Keratinocyte (primary cell): ENCODE measurements at places on chromosomes 4 and X.

- DNase-seq = no peak
Measured at GRCh38 chr4:1249148-1249730, 309 bp upstream of the CTBP1 start.

- no peak for DNase-seq
Measured at GRCh38 chrX:56025872-56026571, 206.1 kb upstream of the KLF8 start.

- DNase-seq = no peak
Measured at GRCh38 chr4:176919631-176920030, 126.9 kb upstream of the VEGFC start.

- DNase-seq = no peak
Measured at GRCh38 chrX:6456196-6456595, 78.7 kb downstream of the VCX3A start.

GRCh38 chrX:118729042-118729652 lies 1.7 kb downstream of the IL13RA1 start:
- DNase-seq = no peak

- DNase-seq = no peak
Measured at GRCh38 chr4:175947117-175947722, 118.4 kb upstream of the WDR17 start.

- DNase-seq = no peak
Measured at GRCh38 chr4:148653681-148654080, 211.5 kb upstream of the NR3C2 start.

GRCh38 chr4:5267408-5267807 lies 216.1 kb downstream of the STK32B start:
- no peak for DNase-seq

DNA sequence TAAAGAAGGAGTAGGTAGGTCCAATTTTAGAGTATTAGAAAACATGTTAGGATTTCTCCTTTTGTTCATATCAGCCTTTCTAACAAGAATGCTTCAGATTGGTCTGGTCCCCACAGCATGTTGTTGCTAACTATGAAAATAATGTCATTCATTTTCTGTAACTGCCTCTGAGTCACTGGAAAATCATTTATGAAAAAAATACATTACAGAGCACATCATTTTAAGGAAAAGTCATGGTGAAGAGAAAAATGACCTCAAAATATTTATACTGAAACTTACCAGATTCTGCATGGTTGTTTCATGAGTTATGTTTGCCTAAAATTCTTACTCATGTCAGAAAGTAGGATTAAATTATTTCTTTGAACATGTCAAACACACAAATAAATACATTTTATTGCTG lies 35.2 kb downstream of the DTHD1 start:
- DNase-seq = no peak

- DNase-seq = no peak
Measured at GRCh38 chr4:82467471-82467870, 37.1 kb downstream of the ENOPH1 start.

GRCh38 chrX:119147486-119147885 lies 19.9 kb upstream of the KIAA1210 start:
- no peak for DNase-seq

DNA sequence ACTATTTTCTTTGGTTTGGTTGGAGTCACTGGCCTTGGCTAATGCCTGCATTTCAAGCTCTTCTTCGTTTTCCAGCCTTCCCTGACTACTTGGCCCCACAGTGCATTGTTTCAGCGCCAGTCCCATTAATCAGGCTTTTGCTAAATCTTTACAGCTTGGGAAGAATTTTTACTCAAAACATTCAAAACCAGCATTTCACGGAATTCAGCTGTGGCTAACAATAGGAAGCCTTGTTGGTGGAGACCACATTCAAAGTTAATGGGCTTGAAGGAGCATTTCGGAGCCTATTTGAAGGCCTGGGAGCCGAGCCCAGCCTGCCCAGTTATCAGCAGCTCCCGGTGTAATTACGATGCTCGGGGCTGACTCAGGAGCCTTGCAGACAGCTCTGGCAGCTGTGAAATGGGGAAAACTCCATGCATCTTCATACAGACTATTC lies 30.8 kb upstream of the VCX2 start:
- no peak for DNase-seq

DNA sequence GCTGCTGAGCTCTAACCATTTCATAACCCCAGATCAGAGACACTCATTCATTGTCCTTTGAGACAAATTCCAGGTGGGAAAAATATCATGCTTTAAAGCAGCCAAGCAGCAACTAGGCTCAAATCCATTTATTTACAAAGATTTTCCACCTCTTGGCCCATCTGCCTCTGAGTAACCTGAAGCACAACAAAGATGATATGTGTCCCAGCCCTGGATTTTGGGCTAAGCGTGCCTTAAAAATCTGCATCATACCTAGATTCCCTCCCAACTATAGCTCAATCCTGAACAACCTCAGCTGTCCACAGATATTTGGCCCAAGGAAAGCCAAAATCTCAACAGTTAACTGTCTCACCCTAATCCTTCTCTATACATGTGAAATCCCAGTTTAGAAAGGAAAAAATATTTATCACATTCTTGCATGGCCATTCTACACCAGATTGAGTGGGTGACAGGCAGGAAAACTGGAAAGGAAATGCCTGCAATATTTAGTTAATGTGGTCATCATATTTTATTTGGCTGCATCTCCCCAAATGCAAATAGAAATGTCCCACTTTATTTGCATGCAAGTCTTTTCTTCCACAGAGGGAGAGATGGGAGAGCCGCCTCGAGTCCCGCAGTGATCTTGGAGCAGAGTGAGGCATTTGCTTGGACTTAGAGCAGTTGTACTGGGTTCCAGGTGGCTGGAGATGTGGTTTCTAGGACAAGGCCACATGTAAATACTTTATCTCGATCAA lies 146.4 kb upstream of the EOLA2 start:
- no peak for DNase-seq

DNA sequence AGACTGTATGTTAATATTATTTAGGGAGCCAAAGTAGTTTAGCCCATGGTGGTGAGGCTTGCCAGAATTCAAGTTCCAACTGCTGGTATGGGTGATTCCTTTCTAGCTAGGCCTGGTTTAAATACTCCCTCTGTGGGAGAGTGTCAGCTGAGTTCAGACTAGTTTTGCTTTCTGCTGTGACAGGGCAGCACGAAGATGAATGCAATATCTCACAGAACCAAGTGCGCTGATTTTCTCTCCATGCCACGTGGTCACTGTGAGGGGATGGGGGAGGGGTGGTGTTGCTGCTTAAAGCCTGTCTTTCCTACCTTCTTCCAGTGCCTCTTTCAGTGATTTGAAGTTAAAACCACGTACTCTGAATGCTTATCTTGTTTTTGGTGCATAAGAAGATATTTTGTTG lies 445.7 kb upstream of the CXorf51B start:
- DNase-seq = no peak

- DNase-seq = no peak
Measured at GRCh38 chrX:37722595-37722994, 37.0 kb downstream of the XK start.

DNA sequence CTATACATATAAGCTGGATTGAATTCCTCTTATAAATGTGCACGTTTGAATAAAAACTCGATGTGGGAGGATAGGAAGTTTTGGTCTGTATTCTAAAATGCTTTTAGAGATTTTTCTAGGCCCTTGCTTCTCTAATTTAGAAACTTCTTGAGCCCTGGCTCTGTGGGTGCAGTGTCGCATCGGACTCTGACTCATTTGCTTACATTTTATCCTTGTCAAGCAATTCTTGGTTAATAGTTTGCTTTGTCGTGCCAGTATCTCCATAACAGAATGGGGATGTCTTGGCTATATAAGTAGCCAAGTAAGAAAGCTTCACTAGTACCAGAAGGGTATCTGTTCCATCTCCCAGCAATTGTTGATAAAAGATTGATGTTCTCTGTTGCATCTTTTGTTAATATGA lies 10.7 kb downstream of the SGMS2 start:
- DNase-seq = no peak

DNA sequence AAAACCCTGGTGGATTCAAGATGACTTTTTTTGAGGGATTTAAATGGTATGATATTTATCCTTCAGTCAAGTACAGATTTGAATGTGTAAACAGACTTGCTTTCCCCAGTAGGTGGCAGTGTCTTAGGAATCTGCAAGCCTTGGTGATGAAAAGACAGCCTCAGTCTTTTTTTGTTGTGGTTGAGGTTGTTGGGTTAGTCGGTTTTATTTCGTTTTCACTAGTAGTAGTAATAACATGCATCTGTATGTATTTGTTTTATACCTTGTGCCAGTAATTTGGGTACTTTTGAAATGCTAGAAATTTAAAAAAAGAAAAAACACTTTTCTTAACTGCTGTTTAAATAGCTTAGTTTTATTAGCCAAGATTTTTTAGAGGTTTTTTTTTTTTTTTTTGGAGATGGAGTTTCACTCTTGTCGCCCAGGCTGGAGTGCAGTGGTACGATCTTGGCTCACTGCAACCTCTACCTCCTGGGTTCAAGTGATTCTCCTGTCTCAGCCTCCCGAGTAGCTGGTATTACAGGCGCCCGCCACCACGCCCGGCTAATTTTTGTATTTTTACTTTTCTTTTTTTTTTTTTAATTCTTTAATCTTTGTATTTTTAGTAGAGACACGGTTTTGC lies 39.2 kb downstream of the COPS4 start:
- DNase-seq = peak; percentile 26

DNA sequence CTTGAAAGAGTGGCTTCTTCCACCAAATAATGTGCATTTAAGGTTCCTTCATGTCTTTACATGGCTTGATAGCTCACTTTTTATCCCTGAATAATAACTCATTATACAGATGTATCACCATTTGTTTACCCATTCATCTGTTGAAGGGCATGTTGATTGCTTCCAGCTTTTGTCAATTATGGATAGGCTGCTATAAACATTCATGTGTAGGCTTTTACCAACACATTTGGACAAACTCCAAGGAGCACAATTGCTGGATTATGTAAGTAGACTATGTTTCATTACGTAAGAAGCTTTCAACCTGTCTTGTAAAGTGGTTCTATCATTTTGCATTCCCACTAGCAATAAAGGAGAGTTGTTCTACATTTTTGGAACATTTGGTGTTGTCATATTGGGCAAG lies 2637.0 kb downstream of the PCDH7 start:
- no peak for DNase-seq

DNA sequence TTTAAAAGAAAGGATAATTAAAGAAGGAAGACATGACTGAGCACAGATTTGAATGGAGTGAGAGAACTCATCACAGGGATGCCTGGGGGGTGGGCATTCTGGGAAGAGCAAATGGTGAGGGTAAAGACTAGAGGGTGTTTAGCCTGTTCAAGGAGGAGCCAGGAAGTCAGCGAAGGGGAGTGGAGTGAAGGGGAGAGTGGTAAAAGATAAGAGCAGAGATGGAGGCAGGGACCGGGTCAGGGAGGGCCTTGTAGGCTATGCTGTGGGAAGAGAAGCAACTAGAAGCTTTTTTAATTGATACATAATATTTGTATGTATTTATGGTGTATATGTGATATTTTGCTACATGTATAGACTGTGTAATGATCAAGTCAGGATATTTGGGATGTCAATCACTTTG lies 2.2 kb upstream of the VGLL1 start:
- no peak for DNase-seq

DNA sequence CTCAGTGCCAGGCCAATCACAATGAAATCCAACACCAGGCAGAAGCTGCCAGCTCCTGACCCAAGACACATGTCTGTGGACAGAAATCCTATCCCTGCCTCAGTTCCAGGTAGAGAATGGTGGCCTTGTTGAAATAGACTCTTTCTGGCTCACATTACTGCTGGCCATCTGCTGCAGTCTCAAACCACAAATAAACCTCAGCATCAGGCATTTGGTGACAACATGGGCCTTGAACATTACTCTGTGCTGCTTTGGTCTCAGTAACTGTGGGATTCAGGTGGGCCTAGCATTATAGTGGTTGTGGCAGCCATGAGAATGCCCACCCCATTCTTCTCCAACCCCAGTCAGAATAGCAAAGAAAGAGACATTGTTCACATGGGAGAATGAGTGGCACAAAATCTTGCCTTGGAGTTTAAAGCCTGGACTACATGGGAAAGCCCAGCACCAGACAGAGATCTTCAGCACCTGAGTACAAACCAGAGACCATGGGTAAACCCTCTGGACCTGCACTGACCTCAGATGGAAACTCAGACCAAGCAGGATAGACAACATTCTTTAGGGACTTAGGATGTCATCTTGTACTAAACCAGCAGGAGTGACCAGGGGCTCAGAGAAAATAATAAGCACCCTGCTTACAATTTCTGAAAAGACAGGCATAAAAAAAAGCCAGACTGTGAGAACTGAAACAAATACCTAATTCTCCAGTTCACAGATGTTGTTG lies 50.4 kb upstream of the TRAM1L1 start:
- DNase-seq = no peak
